CD4-positive, alpha-beta memory T cell (primary cell): ENCODE measurements at places on chromosomes 12 and 14. TPM values are rescaled to one million over a fixed set of nuclear protein-coding genes. Genes with fewer than 3 reads are reported as not detected.

Gene LPAR5
- total RNA-seq, result 10.2 TPM

- no peak for DNase-seq
Measured at GRCh38 chr14:89440986-89441909, 24.2 kb upstream of the FOXN3 start.

- no peak for DNase-seq
Measured at GRCh38 chr14:52703225-52703624, 3.8 kb upstream of the PSMC6 start.

GRCh38 chr14:67734675-67735074 is 33.0 kb downstream of the RDH12 start:
- no peak for DNase-seq

GRCh38 chr12:27969624-27970400 is 2.7 kb downstream of the PTHLH start:
- DNase-seq, result peak; percentile 39

DNA sequence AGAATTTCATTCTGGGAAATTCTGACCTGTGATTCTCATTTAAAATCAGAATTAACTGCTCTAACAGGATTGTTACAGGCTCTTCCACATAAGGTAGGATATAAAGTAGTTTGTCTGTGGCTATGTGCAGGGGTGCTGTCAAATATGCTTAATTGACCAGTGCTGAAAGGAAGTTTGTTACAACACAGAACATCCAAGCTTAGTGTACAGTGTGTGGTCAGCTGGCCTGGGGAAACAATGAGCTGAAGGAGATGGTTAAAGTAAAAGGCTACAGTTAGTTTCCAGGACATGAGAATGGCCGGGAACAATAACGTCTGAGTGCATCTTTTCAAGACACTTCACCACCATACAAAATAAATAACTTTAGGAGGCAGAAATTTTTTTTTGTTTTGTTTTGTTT is 68.0 kb downstream of the PKP2 start:
- no peak for DNase-seq

Gene MYL6
- total RNA-seq, result 567 TPM

Gene KRT72
- 7.7 TPM for total RNA-seq

Gene TAS2R7
- not detected for total RNA-seq

DNA sequence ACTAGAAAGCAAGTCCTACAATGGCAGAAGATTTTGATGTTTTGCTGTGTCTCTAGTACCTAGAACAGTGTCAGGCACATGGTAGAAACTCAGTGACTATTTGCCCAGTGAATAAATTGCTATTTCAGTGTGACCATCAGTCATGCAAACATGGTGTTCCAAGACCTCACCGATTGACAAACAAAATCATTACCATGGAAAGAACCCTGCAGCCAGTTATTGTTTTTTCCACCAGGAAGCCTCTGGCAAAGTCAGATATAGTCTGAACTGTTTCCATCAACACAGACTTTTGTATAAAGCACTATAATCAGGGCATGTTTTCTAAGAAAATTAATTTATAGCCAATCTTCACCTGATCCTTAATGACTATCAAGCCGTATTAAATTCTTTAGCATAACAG is 97.3 kb upstream of the RASSF8 start:
- DNase-seq, result no peak

Gene LRFN5
- total RNA-seq, result not detected

Gene HOXC12
- not detected for total RNA-seq

DNA sequence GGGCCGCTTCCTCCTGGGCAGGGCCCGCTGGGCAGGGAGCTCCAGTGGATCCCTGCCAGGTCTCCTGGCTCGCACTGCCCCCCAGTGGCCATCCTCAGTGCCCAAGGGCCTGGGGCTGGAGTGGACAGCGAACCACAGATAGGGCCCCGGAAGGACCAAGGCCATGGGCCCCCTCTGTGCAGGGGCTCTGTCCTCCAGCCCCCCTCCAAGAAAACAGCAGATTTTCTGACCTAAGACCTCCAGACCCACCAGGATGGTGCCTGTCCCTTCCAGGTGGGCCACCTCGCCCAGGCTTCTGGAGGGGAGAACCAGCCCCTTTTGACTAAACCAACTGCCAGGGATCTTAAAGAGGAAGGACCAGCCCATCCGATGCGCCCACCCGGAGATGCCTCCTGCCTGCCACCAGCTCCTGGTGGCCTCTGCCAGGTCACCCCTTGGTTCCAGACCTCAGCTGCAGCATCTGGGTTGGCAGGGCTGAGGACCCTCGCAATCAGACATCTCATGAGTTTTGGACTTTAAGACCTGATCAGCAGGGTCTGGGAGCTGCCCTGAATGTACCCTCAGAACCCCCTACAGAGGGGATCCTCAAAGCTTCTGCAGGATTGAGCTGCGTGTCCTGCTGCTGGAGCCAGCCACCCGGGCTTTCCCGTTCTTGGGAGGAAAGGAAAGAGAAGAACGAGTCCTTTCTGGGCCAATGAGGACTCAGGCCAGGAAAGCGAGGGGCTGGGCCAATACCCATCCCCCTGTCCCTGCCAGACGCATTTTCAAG is 325.8 kb upstream of the DIO3 start:
- no peak for DNase-seq

Gene SSPN
- not detected for total RNA-seq

DNA sequence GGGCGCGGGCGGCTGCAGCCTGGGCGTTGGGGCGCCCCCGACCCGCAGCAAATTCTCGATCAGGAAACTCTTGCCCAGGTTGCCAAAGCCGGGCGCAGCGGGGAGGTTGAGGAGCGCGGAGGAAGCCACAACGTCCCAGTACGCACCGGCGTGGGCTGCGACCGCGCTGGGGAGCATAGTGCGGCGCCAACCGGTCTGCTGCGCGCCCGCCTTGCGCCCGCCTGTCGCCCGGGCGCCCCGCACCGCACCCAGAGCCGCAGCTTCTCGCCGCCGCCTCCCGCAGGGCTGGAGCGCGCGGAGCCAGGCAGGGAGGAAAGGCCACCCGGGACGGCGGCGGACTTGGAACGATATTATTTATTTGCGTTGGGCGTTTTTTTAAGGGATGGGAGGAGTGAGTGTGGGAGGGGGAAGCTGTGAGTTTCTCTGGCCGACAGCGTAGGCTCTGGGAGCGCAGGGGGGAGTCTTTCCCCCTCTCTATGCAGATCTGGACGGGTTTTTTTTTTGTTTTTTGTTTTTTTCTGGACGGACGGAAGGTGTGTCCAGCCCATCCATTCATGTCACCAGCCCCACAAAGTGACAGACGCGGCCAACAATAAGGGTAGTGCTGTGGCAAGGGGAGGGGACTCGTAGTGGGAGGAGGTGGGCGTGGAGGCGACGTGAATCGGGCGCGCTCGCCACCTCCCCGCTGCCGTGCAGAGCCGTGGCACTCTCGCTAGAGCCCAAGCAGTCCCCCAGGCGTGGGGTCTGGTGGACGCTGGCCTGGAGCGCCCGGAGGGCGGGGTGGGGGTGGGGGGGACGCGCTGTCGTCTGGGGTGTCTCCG is at the start of gene DBX2:
TSS of gene DBX2 (minus strand) at position 349 of the 821 bp plus-strand sequence. CDS start at position 177, 172 bp downstream.
- no peak for DNase-seq

Gene AHSA1
- total RNA-seq, result 88.5 TPM

DNA sequence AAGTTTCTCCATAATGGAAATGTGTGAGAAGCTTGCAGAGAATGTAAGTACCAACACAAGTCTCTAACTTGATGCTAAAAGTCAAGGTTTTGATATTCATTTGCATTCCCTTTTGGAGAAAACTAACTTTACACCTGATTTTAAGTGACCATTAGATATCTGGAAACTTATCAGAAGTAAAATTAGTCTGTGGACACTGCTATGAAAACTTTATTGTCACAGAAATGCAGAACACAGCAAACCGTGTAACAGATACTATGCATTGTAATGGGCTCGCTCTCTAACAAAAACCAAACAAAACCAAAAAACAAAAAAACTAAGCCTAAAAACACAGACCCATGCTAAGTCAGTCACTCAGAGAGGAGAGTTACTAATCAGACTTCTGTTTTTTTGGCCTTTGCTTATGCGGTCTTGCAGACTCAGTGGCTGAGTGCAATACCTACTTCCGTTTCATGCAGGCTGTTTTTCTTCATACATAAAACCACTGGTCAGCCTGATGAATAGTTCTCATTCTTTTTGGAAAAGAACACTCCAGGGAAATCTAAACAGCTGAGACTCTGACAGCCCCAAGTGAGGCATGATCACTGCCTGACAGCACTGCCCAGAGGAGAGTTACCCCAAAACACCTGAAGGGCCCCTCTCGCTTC is 35.7 kb downstream of the NRDE2 start:
- no peak for DNase-seq

DNA sequence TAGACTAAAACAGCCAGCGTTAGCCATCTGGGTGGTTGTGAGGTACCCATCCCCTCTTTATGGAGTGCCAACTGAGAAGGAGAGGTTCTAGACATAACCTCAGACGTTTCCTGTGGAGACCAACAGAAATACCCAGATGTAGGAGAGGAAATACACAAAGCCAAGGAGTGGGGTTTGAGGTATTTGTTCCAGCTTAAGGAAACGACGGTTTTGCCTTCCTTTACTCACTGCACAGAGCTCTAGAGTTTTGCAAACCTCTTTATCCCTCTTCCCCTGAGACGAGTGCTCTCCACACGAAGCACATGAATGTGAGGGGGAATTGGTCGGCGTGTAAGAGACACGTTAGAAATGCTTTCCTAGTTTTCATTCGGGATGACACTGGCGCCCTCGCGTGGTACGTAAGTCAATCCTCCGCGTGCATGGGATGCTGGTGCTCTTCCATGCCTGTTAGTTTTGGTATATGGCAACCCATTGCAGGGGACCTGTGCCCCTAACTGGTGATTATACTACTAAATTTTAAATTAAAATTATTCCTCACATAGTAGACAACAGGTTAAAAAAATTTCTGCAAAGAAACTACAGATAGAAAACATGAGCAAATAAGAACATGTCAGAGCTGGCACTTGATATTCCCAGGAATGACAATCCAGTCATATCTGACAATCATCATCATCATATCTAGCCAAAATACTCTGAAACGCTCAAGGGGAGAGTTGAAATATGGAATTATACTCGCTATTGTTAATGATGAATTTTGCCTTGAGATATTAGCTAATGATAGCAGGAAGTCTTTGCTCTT is 121.7 kb downstream of the PPM1H start:
- peak; percentile 5 for DNase-seq

GRCh38 chr12:120211243-120211903 is 10.5 kb upstream of the RPLP0 start:
- DNase-seq, result no peak

GRCh38 chr12:62720661-62721330 is 214.2 kb downstream of the PPM1H start:
- no peak for DNase-seq

GRCh38 chr14:76876076-76876475 is 49.9 kb downstream of the LRRC74A start:
- DNase-seq, result peak; percentile 42

DNA sequence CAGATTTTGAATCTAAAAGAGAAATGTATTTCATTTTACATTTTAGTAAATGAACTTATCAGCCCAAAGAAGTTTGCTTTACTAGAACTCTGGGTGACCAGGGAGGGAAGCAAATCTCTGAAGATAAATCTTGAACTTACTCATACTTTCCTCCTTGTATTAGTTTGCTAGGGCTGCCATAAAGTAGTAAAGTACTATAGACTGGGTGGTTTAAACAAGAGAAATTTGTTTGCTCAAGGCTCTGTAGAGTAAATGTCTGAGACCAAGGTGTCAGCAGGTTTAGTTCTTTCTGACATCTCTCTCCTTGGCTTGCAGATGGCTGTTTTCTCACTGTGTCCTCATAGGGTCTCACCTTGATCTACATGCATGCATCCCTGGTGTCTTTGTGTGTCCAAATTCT is 926.0 kb downstream of the DIO2 start:
- no peak for DNase-seq

Gene TUNAR
- total RNA-seq, result not detected

DNA sequence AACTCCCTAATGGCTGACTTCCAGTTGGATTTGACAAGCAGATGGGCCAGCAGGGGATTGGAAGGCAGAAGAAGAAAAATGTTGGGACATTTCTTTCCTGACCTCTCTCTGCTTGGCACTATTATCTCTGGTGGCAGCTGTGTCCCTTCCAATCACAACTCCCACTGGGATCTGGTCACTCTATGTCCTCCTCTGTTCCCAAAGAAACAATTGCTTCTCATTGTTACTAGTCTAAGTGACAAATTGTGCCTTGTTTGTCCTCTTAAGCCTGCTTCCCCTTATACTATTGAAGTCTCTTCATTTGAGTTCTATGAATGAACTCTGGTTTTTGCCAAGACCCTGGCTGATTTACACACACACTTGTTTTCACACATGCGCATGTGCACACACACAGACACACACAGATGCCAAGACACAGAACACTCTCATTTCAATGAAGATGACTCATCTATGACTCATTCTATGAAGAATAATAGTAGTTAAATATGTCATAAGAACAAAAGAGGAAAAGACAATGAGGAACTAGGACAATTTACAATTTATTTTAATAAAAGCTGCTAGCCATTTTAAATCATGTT is 83.0 kb upstream of the FAR2 start:
- peak; percentile 16 for DNase-seq

Gene PYGL
- 0.61 TPM for total RNA-seq

GRCh38 chr12:46494424-46494823 is 121.9 kb upstream of the SLC38A2 start:
- DNase-seq, result no peak

Gene SIX6
- not detected for total RNA-seq

- no peak for DNase-seq
Measured at GRCh38 chr12:93896952-93897351, 219.8 kb downstream of the CRADD start.

Gene GPR65
- 14.2 TPM for total RNA-seq

- DNase-seq, result no peak
Measured at GRCh38 chr14:24952851-24953666, 96.9 kb downstream of the STXBP6 start.

GRCh38 chr12:6770094-6770493 is 2.2 kb upstream of the LAG3 start:
- no peak for DNase-seq

DNA sequence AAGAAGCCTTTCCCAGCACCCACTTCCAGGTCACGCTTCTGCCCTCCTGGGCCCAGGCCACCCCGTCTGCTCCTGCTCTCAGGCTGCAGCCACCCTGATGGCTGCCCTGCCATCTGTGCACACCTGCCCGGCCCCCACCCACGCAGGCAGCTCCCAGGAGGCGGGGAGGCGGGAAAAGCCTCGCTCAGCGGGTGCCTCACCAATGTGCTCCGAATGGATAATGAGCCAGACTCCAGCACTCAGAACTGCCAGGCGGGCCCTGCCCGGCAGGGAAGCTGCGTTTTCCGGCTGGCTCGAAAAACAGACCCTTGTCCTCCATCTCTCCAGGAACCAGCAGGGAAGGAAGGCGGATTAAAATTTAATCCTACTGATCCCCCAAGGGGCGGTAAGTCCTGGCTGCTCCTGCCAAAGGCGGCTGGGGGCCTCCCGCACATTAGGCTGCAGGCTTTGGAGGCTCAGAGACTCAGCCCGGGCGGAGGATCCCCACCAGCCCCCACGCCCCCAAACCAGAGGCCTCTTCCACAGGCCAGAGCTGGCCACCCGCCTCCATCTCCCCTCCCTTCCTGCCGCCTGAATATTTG is 104.0 kb downstream of the NCOR2 start:
- DNase-seq, result no peak

Gene CCDC198
- not detected for total RNA-seq

DNA sequence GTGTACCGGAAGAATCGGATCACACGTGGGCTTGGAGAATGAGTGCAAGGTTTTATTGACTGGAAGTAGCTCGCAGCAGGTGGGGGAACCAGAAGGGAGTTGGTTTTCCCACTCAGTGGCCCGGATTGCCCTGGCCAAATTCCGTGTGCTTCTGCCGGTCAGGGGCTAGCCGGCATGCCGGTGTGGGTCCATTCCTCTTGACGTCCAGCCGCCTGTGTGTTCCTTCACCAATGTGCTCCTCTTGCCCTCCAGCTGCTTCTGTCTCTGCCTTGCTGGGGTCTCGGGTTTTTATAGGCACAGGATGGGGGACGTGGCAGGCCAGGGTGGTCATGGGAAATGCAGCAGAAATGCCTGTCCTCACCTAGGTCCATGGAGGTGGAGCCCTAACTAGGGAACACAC is 11.0 kb downstream of the MYRFL start:
- no peak for DNase-seq
